ENCODE measurements at places on chromosomes 12 and 14.

- DNase-seq: no peak
Measured at GRCh38 chr12:110234331-110234751, 46.7 kb upstream of the ATP2A2 start.

DNA sequence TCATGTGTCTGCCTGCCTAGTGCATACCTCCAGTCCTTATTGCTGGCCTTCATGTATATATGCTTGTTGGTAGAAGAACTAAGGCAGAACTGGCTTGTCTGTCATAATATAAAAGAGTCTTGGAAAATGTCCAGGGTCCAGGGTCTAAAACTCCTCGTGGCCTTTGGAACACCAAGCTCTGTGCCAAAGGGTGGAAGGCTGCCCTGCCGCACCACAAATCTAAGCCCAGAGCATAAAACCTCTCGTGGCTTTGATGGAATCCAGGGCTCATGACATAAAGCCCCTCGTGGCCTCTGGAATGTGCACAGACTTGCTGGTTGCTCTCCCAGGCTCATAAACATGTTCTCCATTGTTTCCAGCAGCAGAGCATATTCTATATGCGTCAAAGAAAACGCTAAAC is 107.9 kb downstream of the BBS10 start:
- no peak for DNase-seq

- DNase-seq: no peak
Measured at GRCh38 chr14:100775831-100776591, 49.3 kb downstream of the DLK1 start.

- DNase-seq: no peak
Measured at GRCh38 chr12:7899755-7900154, 27.0 kb upstream of the SLC2A14 start.

Measured in activated gamma-delta T cell treated with Interleukin-2 at 50 U/mL for 16 hours (primary cell).